ENCODE measurements at places on chromosomes 6 and 20. TPM values are rescaled to one million over a fixed set of nuclear protein-coding genes. Genes with fewer than 3 reads are reported as not detected.

- no peak for DNase-seq
Observed at GRCh38 chr6:150640556-150641209, 41.0 kb downstream of the PLEKHG1 start.

The ADTRP gene
- total RNA-seq = 3.8 TPM

DNA sequence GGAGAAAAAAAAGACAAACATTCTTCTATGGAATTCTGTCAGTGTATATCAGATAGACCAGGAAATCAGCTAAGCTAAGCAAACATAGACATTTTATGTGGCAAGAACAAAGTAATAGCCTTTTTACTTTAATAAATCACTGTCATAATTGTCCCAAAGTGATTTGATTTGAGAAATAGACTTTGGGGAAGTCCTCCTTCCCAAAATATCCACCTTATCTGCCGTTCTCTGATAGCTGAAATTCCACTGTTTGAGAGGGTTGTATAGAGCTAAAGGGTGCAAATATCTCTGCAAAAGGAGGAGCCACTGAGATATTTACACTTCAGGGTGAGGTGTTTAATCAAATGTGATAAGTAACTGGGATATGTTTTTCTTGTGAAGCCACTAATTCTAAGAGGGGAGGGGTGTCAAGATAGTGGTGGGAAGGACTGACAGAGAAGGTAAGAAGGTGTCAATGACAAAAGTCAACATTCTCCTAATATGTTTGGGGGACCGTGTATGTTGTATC is 544.4 kb upstream of the JAG1 start:
- DNase-seq = no peak

The COL10A1 gene
- not detected for total RNA-seq

GRCh38 chr6:12391472-12391871 is 101.3 kb downstream of the EDN1 start:
- no peak for DNase-seq

GRCh38 chr20:22771706-22772105 is 187.3 kb upstream of the FOXA2 start:
- no peak for DNase-seq

DNA sequence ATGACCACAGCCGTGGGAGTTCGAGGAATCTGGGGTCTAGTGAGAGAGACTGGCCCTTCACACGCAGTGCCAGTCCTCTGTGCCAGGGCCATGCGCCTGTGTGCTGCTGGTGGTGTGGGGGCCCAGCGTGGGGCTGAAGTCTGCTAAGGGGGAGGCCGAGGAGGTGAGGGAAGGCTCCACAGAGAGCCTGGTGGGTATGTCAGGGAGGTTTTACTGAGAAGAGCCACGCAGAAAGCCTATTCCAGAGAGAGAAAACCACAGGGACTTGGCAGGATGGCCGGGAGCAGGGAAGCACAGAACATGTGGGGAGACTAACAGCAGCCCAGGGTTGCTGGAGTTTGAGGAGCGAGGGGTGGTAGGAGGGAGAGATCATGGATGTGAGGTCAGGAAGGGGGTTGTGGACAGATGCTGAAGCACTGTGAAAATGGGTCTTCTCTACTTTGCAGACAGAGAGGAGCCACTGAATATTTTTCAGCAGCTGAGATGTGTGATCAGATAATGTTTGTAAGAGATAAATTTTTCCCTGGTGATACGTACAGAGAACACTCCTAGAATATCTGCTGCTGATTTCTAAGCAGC is 35.3 kb downstream of the DUSP22 start:
- no peak for DNase-seq

Data from mesothelial cell of epicardium (in vitro differentiated cells).